Activated T-cell treated with anti-CD3 and anti-CD28 coated beads, Interleukin-2, amount 50 U/mL, for 72 hours (primary cell): ENCODE measurements at places on chromosomes 7 and 10. TPM values are rescaled to one million over a fixed set of nuclear protein-coding genes. Genes with fewer than 3 reads are reported as not detected.

IL6 gene
- total RNA-seq: 2.4 TPM

GRCh38 chr7:123433665-123434064 lies 100.7 kb downstream of the IQUB start:
- no peak for DNase-seq

DNA sequence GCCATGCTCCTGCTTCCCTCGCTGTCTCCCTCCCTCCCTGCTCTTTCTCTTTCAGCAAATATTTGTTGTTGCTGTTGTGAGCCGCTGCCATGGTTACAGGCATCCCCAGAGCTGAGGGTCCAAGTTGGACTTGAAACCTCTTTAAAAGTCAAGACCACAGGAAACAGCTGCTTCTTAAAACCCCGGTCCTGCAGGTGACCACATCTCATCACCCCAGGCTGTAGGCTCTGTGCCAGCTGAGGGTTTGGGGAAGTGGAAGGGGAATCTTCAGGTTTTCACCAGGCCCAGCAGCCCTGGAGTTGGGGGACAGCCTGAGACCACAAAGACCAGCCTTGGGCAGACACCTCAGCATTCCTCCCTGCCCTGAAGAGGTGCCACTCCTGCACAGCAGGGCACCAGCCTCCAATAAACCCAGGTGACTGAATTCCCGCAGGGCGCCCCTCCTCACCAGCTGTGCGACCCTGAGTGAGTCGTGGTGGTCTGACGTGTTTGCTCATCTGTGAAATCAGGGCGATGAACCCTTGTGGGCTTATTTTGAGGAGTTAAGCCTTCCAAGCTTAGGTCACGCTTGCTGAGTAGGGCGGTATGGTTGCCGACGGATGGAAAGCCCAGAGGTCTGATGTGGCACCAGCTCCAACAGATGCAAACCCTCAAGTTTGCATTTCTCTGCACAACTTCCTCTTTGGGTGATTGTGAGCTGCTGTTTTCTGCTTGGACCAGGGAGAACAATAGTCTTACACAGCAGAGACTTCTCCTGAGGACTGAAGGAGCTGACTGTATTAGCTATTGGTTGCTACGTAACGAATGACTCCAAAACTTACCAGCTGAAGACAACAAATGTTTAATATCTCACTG lies 24.8 kb downstream of the NPTX2 start:
- no peak for DNase-seq

ZNF22 gene
- 34.8 TPM for total RNA-seq

GRCh38 chr10:60977161-60978122 lies 33.5 kb upstream of the RHOBTB1 start:
- DNase-seq: no peak

- no peak for DNase-seq
These were observed 171.7 kb upstream of the INSYN2A start for GRCh38 chr10:127368101-127368500.

- peak; percentile 2 for DNase-seq
These were observed 1.4 kb downstream of the HECW1 start for GRCh38 chr7:43113622-43114457.

ATP5MK gene
- 260 TPM for total RNA-seq

GRM3 gene
- total RNA-seq: not detected

SMO gene
- total RNA-seq: 2.0 TPM

ZNF804B gene
- not detected for total RNA-seq

- peak; percentile 39 for DNase-seq
These were observed 20.6 kb downstream of the HYAL4 start for GRCh38 chr7:123865517-123866117.
